ENCODE measurements at places on chromosomes 16 and 17.
A peak's percentile ranks its signal among the peaks of the same experiment; 100 is the strongest.

GRCh38 chr17:78890498-78890897 is 12.5 kb downstream of the CEP295NL start:
- DNase-seq: peak; percentile 96

DNA sequence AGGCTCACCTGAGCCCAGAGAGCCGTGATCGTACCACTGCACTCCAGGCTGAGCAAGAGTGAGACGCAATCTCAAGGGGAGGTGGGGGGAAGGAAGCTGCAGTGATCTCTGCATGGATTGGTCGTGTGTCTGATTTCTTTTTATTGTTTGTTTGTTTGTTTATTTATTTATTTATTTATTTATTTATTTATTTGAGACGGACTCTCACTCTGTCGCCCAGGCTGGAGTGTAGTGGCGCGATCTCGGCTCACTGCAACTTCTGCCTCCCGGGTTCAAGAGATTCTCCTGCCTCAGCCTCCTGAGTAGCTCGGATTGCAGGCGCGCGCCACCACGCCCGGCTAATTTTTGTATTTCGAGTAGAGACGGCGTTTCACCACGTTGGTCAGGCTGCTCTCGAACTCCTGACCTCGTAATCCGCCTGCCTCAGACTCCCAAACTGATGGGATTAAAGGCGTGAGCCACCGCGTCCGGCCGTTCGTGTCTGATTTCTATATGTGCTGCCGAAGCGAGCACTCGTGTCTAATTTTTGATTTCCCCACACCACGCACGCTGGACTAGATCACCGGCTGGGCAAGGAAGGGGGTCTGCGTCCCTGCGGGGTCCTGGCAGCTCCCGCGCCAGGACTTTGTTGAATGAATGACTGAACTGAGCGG is 448 bp upstream of the TNFRSF12A start:
- DNase-seq: no peak

GRCh38 chr16:89193576-89194293 is 6.6 kb downstream of the SLC22A31 start:
- no peak for DNase-seq

- DNase-seq: no peak
Observed at GRCh38 chr17:82329683-82330321, 3.8 kb downstream of the SECTM1 start.

DNA sequence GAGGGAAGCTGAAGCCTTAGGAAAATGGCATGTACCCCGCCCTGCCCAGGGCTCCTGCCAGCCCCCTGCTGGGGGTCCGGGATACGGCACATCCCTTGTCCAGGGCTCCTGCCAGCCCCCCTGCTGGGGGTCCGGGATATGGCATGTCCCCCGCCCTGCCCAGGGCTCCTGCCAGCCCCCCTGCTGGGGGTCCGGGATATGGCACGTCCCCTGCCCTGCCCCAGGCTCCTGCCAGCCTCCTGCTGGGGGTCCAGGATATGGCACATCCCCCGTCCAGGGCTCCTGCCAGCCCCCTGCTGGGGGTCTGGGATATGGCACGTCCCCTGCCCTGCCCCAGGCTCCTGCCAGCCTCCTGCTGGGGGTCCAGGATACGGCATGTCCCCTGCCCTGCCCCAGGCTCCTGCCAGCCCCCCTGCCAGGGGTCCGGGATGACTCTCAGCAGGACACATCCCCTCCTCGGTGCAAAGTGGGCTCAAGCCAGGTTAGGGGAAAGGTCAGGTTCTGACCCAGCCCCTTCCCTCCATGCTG is 43.2 kb downstream of the RPH3AL start:
- no peak for DNase-seq

DNA sequence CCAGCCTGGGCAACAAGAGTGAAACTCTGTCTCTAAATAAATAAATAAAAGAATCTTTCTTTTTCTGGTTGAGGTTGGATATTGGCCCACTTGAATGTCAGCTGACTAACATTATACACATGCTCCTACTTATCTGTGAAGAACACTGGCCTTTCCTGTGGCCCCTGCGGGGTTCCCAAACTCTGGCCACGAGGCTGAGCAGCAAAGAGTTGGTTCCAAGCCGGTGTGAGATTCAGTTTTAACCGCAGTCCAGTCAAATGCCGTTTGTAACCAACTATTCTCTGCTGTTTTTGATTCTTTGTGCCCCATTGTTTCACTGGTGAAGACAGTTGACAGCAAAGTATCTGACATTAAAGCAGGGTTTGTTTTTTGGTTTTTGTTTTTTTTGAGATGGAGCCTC is 11.2 kb downstream of the ETV4 start:
- DNase-seq: no peak

- DNase-seq: no peak
Observed at GRCh38 chr17:67481808-67482207, 104.7 kb downstream of the PITPNC1 start.

GRCh38 chr17:78022425-78022824 is 63.9 kb downstream of the TNRC6C start:
- DNase-seq: no peak

- no peak for DNase-seq
Observed at GRCh38 chr16:11260596-11260966, 4.6 kb upstream of the SOCS1 start.
